Endodermal cell (in vitro differentiated cells): ENCODE measurements at places on chromosomes 11 and 22. TPM values are rescaled to one million over a fixed set of nuclear protein-coding genes. Genes with fewer than 3 reads are reported as not detected.

DNA sequence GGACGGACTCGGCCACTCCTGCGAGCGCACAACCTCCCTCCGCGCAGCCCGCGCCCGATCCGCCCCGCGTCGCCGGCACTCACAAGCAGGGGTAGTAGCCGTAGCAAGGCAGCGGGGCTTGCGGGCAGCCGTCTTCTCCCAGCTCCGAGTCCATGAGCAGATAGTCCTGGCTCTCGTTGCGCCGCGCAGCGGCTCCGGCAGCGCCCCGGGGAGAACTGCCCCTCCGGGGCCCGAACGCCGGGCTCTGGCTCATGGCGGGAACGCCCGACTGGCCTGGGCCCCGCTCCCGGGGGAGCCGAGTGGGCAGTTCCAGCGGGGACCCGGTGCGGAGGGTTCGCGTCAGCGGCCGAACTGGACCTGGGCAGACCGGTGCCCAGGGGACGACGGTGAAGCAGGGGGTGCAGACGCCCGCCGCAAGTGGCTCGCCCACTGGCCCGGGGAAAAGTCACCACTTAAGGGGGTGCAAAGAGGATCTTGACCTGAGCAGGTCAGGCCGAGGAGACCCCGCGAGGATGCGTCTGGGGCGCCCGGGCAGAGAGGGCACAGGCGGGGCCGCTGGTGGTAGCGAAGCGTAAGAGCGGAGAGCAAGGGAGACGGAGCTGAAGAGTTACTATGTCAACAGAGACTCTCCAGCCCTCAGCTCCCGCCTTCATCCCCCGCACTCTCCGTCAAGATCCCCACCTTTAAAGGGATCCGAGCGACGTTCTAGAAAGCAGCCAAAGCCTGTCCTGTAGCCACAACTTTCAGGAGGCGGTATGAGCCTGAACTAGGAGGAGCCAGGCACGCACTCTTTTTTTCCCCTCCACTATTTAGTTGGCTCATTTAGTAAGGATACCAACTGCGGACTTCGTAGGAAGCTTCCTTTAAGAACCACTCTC is at the start of gene TRPC6:
Gene TRPC6 (minus strand): TSS at position 757 of the 878 bp plus-strand sequence. CDS start 504 bp downstream, at position 253.
- DNase-seq, result peak; percentile 87

- DNase-seq, result no peak
These were observed 879.0 kb upstream of the CCDC90B start for GRCh38 chr11:84165139-84165538.

GRCh38 chr11:133383689-133384088 is 148.6 kb downstream of the OPCML start:
- no peak for DNase-seq

DNA sequence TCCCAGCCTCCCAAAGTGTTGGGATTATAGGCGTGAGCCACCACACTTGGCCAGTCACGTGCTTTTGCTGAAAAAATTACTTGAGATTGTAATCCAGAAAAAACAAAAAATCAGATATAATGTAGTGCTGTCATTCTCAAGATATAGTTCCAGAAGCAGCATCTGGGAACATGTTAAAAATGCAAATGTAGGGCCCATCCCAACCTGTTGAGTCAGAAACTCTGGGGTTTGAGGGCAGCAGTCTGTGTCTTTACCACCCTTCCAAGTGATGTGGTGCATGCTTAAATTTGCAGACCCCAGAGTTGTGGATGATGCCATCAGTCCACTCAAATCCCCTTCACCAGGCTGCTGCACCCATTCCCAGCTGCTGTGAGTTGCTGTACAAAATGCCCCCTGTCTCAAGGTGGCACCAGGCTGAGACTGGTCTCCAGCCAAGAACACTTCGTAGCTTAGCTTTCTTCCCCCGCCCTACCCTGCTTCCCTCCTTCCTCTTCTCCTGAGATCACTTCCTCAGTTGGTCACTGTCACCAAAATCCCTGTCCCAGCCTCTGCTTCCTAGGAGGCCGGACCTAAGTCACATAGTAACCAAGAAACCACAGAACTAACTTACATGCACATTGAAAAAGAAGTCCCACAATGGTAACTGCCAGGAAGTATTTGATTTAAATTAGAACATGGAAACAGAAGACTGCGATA is 18.2 kb upstream of the ARRB1 start:
- no peak for DNase-seq

DNA sequence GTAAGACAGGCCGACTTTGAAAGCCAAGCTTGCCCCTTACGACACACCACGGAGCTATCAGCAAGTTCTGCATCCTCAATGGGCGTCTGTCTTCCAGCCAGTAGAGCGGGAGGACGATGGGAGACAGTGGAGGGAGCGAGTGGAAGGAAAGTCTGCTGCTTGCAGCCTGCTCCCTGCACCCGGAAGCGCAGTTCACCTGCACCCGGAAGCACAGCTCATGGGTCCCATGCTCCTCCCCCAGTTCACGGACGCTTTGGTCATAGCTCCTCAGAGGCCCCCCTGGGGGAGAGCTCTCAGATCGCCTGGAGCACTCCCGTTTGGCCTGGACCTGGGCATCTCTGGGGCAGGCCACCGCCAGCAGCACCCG is 51.3 kb downstream of the FBLN1 start:
- DNase-seq, result no peak

DNA sequence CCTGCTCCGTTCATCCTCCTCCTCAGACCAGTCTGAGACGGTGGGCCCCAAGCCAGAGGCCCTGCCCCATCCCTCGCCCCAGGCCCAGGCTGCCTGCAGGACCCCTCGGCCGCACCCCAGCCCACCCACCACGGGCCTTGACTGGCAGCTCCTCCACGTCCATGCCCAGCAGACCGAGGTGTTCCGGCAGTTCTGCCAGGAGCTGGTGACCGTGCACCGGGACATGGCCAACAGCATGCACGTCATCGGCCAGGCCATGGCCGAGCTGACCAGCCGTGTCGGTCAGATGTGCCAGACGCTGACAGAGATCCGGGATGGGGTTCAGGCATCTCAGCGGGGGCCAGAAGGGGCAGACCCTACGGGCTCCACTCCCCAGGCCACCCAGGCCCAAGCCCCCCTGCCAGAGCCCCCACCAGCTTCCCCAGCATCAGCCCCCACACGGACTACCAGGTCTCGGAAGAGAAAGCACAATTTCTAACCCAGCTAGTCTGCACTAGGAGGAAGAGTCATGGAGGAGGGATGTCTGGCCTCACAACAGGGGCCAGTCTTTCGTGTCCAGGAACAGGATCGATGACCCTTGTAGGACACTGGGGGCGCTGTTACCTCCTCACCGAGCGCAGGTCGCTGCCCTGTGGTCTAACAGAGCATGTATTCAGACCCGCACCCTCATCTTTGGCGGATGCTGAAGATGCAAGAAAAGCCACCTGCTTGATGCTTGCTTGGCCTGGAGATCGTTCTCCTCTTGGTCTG is 66.3 kb downstream of the PRDM11 start:
- DNase-seq, result peak; percentile 85

GRCh38 chr11:36388951-36389350 is 92.9 kb downstream of the PRR5L start:
- DNase-seq, result no peak

DNA sequence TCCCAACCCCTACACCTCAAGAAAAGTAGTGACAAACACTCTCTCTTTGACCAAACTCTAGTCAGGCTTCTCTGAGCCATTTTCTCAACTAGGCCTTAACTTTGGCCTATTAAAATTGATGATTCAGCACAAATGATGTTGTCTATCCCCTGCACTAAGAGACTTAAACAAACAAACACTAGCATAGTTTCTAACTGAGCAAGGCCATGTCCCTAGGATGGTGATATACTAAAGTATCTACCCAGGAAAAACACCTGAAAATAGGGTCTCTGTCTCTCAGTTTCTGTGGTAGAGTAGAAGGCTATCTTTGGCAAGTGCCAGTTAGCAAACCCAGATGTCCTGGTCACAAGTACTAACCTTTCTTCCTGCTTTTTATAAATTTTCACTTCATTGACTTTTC is 219.7 kb upstream of the ANO3 start:
- no peak for DNase-seq

- peak; percentile 26 for DNase-seq
These were observed 58.4 kb downstream of the RTL6 start for GRCh38 chr22:44439356-44440223.

DNA sequence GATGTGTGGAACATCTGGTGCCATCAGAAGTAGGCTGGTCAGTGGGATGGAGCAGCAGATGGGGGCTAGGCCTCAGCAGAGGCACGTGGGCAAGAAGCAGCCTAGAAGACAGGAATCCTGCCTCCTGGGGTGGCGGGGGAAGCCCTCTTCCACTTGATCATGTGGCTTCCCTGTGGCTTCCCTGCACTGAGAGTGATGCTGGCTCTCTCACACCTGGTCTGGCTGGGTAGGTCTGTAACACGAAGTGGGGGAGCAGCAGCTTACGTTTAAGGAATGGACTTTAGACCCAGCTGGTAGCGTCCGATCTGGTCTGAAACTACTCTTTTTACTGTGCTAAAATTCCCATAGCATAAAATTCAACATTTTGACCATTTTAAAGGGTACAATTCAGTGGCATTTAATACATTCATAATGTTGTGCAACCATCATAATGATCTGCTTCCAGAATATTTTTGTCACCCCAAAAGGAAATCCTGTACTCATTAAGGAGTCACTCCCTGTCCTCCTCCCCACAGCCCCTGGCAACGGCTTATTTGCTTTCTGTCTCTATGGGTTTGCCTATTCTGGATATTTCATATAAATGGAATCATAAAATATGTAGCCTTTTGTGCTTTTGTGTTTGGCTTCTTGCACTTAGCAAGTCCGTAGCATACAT is 21.7 kb downstream of the PTPN5 start:
- DNase-seq, result peak; percentile 75

DNA sequence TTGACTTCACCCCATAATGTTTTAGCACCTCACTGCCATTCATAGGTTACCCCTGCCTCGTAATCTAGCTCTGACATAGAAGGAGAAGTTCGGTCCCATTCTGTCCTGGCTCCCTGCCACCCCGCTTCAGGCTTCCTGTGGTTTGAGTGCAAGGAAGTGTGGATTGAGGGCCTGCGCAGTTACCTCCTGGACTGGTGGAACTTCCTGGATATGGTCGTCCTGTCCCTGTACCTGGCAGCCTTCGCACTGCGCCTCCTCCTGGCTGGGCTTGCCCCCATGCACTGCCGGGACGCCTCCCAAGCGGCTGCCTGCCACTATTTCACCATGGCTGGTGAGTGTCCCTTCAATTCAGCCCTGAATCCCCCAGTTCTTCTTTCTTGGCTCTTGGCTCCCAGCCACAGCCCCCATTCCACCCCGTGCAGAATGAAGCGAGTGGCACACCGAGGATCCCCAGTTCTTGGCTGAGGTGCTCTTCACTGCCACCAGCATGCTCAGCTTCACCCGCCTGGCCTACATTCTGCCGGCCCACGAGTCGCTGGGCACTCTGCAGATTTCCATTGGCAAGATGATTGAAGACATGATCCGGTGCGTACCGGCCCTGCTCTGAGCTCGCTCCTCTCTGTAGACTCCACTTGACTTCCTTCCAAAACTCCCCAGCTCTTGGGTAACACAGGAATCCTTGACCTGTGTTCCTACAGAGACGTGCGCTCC is 15.4 kb downstream of the ART5 start:
- DNase-seq, result peak; percentile 62

DNA sequence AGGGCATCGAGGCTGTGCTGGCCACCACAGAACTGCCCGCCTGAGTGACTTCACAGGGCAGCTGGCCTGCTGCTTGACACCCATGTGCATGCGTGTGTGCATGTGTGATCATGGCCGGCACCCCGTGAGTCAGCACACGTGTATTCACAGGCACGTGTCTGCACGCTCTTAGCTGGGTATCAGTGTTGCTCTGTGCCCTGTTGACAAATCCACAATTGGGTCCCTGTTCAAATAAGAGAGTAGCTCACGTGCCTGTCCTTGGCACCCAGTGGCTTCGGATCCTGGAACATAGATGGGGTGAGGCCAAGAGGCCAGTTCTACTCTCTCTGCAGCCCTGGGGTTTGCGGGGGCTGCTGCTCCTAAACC is 14.0 kb downstream of the B3GAT1 start:
- no peak for DNase-seq

- DNase-seq, result no peak
These were observed 107.5 kb upstream of the OR4B1 start for GRCh38 chr11:48109046-48109666.

DNA sequence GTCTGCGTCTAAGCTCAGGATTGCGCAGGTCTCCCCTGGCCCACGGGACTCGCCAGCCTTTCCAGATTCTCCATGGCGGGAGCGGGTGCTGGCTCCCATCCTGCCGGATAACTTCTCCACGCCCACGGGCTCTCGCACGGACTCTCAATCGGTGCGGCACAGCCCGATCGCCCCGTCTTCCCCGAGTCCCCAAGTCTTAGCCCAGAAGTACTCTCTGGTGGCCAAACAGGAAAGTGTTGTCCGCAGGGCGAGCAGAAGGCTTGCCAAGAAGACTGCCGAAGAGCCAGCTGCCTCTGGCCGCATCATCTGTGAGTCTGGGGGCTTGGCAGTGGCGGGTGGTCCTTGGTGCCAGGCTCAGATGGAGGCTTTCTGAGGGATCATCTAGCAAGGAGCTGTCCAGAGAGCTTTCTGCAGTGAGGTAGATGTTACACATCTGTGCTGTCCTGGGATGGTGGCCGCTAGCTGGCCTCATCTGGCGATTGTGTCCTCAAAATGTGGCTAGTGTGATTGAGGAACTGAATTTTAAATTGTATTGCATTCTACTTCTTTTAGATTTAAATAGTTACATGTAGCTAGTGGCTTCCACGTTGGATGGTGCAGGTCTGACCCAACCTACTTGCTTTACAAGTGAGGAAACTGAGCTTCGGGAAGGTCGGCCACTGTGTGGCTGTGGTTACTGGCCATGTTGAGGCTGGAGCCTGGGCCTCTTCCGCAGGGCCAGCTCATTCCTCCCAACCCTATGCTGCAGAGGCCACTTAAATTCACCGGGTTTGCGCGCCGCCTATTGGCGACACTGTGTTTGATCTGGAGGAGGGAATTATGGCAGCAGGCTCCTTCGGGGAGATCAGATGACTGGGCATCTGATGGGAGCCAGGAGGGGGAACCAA is 6.7 kb downstream of the INCENP start:
- DNase-seq, result peak; percentile 55

- no peak for DNase-seq
These were observed 7.8 kb downstream of the DCPS start for GRCh38 chr11:126311401-126312291.

GRCh38 chr22:48102581-48102980 is 1340.1 kb downstream of the TBC1D22A start:
- DNase-seq, result no peak

The TCN2 gene
- total RNA-seq, result 73.6 to 92.3 TPM (median 75.9 TPM) in 3 replicates

The RFPL3 gene
- total RNA-seq, result 0.23 TPM in 1 of 3 replicates, not detected in the others

The ART1 gene
- not detected in 2 replicates for total RNA-seq

The ARSA gene
- 22.4 to 30.6 TPM (median 29.1 TPM) in 3 replicates for total RNA-seq

The VWCE gene
- 6.1 to 7.2 TPM (median 7.2 TPM) in 3 replicates for total RNA-seq

The NEFH gene
- total RNA-seq, result 0.92 and 1.3 TPM in 2 replicates

The DEPDC5 gene
- total RNA-seq, result 32.6 and 43.2 TPM in 2 replicates

The KRTAP5-9 gene
- 0.31 and 0.34 TPM in 2 replicates for total RNA-seq

The A4GALT gene
- 4.0 to 5.3 TPM (median 4.6 TPM) in 3 replicates for total RNA-seq

The RIMBP3C gene
- 0.53 and 0.56 TPM in 2 replicates for total RNA-seq

The OR51B2 gene
- not detected in 2 replicates for total RNA-seq

The VSIG2 gene
- total RNA-seq, result 1.1 to 1.6 TPM in 2 of 3 replicates, not detected in the other
